ENCODE measurements at places on chromosomes 12 and 14.
A peak's percentile ranks its signal among the peaks of the same experiment; 100 is the strongest.

DNA sequence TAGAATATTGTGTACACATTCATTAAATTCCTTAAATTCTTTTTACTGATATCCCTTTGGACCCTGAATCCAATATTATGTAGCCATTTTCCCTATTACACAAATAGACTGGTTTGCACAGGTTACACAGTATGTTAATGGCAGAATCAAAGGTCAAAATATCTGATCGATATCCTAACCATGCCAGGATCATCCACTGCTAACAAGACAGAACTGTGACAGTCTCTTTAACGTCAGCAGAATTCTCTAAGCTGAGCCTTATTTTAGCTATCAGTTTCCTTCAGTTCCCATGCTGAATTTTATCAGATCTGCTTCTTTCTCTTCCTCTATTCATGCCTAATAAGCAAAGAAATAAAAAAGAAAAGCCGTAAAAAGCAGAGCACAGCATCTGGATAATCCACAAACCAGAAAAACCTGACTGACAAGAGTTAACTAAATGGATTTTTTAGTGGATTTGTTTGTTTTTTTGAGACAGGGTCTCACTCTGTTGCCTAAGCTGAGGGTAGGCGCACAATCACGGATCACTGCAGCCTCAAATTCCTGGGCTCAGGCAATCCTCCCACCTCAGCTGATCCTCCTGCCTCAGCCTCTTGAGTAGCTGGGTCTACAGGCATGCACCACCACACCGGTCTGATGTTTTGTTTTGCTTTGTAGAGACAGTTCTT is 130.4 kb downstream of the PAWR start:
- DNase-seq: no peak

DNA sequence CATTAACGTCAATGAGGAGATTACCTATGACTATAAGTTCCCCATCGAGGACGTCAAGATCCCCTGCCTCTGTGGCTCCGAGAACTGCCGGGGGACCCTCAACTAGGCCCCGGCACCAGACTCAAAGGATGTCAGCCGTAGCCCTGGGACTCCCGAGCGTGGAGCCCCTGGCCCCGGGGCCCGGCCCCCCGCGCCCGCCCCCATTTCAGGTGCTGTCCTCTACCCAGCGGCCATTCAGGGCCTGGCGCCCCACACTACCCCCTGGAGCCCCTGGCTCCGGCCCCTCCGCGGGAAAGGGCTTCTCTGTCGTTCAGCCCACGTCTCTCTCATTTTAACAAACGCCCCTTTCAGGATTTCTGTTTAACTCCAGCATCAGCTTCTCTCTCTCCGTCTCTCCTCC is 26.3 kb downstream of the SETD1B start:
- no peak for DNase-seq

- no peak for DNase-seq
Measured at GRCh38 chr14:93003945-93004698, 81.2 kb downstream of the CHGA start.

DNA sequence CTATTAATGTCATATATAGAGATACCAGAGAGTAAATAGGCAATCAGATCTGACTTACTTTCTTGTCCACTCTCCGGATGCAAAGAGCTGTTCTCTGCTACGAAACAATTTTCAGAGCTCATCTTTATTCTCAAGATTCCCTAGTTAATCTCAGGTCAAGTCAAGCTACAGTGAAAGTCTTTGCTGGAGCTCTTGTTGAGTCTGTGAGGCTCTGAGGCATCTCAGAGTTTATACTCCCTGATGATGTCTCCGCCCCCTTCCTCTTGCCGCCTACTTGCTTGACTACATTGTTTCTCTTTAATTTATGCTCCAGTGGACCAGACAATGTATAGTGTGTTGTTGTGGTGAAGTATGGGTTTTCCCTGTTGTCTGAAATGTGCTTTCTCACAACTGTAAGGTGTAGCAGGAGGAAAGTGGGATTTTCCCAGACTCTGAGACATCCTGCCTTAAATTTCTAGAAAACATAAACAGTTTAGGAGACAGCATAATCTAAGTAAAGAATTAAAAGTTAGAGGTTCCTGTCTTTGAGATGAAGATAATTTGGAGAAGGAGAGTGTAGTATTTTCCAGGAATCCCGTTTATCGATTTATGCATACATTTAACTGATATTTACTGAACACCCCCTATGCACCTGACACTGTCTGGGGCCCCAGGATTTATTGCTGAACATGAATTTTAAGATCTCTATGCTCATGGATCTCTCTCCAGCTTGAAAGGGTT is at the start of gene CD69:
TSS of gene CD69 (minus strand) at position 203 of the 720 bp plus-strand sequence. CDS start at position 122, 81 bp downstream.
- DNase-seq: no peak

- peak; percentile 58 for DNase-seq
Measured at GRCh38 chr12:132375747-132376463, 46.5 kb upstream of the GALNT9 start.

- no peak for DNase-seq
Measured at GRCh38 chr12:57514720-57515407, 5.5 kb downstream of the DDIT3 start.

DNA sequence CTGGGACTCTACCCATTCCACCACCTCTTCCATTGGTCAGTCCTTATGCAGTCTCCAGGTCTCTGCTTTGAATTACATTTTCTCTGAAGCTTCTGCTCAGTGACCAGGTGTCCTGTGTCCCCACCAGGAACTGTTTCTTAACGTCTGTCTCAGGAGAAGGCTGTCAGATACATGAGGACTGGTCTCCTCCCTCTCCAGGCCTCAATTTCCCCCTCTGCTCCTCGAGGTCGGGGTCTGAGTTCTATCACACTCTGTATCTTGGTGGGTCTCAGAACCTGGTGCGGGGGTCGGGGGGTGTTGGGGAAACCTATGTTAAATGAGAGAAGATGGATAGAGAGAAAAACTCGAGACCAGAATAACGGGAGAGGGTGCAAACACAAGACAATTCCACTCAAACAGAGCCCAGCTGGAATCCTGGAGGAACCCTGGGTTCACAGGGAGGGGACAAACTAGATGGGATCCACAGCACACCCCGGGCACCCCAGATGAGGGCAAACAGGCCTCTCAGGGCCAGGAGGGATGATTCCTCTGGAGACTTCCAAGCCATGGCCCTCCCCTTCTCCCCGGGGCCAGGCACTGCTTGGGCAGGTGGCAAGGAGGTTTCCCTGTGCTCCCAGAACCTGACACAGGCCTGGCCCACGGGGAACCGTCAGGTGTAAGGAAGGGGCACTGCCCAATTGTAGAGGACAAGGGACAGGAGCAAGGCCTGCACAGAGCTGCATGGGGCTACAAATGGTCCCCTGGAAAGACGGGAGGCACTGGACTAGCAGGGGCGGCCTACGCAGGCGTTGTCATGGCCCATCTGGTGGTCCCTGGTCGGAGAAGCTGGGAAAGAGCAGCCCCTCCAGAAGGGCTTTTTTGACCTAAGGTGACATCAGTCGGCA is 313.2 kb upstream of the DIO3 start:
- no peak for DNase-seq

DNA sequence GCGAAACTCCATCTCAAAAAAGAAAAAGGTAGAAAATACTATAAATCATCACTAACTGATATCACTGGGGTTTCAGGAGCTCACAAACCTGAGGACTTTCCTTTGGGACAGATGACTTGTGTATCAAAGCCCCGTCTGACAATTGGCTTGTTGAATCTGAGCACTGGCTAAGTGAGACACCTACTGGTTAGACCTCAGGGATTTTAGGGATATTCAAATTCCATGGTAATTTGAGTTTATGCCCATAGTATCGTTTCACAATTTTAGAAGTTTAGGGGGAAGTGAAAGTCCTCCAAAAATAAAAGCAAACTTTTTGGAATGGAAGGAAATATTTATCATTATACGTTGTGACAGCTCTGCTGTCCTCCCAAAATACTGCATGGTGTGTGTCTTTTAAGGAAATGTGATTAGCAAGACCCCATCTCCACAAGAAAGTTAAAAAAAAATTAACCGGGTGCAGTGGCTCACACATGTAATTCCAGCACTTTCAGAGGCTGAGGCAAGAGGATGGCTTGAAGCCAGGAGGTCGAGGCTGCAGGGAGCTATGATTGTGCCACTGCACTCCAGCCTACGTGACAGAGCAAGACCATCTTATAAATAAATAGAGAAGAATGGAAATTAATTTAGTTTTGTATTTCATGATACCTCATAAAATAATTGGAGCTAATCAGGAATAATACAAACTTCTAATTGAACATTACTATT is 49.2 kb downstream of the FBXL14 start:
- DNase-seq: no peak

GRCh38 chr12:112734859-112735695 is 56.5 kb upstream of the RPH3A start:
- no peak for DNase-seq

DNA sequence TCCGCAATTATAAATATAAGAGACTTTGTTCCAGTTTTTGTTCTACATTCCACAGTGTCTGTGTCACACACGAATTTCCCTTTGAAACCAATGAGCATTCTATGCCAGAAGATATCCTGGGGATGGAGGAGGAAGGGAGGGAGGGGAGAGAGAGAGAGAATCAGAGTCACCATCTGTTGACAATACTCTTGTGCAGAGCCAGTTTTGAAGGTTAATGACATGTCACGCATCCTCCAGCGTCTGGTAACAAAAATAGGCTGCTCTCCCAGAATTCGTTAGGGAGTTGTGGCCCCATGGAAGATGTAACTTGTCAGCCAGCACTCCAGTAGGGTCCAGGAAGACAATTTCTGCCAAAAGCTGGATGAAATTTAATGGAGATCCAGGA is 213.5 kb upstream of the KRR1 start:
- DNase-seq: no peak

DNA sequence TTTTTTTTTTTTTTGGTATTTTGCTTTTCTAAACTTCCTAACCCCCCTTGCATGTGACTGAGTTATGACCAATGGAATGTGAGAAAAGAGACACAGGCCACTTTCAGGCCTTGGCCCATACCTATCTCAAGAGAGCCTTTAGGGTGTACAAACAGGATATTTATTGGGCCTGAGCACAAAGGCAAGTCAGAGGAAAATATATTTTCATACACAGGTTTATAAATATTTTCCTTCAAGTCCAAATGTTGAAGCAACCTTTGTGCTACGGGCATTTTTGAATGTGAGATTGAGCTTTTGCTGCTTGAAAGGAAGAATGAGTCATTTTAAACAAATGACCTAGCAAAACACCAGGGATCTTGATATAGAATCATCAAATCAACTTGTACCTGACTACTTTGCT is 228.6 kb upstream of the E2F7 start:
- no peak for DNase-seq

- DNase-seq: no peak
Measured at GRCh38 chr12:92927055-92927435, 2.0 kb downstream of the EEA1 start.

- no peak for DNase-seq
Measured at GRCh38 chr14:102197317-102197853, 57.7 kb downstream of the WDR20 start.

- DNase-seq: no peak
Measured at GRCh38 chr14:62914025-62914424, 131.2 kb downstream of the KCNH5 start.

DNA sequence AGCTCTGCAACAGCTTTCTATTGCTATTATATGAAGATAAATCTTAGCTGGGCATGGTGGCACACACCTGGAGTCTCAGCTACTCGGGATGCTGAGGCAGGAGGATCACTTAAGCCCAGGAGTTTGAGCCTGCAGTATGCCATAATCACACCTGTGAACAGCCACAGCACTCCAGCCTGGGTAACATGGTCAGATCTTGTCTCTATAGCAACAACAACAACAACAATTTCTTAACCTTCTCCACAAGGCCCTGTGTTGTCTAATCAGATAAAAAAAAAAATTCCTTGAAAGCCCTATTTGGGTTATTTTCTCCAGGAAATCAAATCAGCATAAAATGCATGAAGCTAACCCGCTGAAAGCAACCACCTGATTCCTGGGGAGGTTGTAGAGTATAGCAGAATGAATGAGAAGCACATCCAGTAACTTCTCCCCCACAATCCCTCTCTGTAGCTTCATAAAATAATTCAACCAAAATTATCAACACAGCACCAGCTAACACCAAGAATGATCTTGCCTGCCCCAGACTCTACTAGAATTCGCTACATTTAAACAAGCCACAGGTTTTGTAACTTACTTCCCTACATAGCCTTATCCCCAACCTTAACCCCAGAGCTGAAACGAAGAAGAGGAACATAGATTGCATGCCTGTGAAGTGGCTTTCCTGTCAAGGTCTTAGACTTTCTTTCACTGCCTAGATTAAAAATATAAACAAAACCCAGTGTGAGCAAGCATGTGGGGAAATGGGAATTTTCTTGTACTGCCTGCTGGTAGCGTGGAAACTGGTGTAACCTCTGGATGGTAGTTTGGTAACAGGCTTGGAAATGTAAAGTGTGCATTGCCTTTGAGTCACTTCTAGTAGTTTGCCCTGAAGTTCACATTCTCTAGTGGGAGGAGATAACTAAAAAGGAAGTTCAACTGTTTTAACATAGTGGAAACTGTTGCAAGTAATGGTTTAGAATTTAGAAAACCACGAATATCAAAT is 6.0 kb upstream of the STK38L start:
- DNase-seq: no peak

DNA sequence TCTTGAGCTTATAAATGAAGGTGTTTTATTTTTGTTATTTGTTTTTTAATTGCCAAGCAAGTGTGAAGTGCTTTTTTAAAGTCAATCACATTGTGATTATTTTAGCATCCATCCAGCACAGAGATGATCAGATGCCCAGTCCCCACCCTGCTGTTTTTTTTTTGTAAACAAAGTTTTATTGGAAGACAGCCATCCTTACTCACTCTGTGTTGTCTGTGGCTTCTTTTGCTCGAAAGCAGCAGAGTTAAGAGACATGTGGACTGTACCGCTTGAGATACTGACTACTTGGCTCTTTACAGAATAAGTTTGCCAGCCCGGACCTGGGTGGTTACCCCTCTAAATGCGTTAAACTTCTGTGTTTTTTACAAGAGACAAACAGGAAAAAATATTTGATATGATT is 30.9 kb upstream of the AMN start:
- DNase-seq: no peak

DNA sequence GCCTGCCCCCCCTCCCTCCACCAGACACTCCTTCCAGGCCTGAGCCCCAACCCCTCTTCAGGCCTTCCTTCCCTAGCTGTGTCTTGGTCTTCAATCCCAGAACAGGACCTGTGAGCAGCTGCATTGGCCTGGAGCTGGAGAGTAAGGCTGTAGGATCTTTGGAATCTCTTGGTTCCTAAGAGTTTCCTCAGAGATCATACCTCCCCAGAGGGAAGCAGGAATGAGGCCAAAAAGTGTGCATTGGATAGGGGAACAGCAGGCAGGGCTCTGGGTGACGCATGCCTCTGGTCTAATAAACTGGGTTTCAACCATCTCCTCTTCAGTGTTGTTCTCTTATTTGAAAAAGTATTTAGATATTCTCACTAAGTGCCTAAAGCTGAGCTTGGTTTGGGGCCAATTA is 1.8 kb upstream of the SMARCD1 start:
- no peak for DNase-seq

GRCh38 chr14:36238666-36239363 is 62.3 kb upstream of the PTCSC3 start:
- no peak for DNase-seq

DNA sequence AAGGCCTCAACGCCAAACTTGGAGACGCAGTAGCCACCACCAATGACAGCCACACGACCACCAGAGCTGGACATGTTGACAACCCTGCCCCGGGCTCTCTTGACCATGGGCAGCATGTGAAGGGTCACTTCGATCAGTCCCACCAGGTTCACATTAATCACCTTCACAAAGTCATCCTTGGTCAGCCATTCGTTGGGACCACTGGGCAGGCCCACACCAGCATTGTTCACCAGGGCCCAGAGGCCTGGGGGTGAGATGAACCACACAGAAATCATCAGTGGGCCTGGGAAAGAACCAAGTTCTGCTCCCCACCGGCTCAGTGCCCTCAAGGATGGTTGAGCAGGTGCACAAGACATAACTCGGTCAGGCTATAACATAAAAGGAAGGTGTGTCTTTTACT is 4.0 kb downstream of the SDR9C7 start:
- DNase-seq: no peak

Data from posterior cingulate gyrus (tissue), 11 donors.